Activated T-cell treated with anti-CD3 and anti-CD28 coated beads for 4 hours (primary cell): ENCODE measurements at places on chromosomes 6 and 20.

GRCh38 chr6:33276864-33277662 is at the start of gene B3GALT4:
Gene B3GALT4, plus strand, starts transcription at chr6:33277123. Its CDS starts 297 bp downstream, at chr6:33277420.
- peak; percentile 49 for DNase-seq

- no peak for DNase-seq
Measured at GRCh38 chr6:141482796-141483597, 649.7 kb upstream of the GJE1 start.

GRCh38 chr20:56458206-56458821 is 10.1 kb upstream of the RTF2 start:
- no peak for DNase-seq

DNA sequence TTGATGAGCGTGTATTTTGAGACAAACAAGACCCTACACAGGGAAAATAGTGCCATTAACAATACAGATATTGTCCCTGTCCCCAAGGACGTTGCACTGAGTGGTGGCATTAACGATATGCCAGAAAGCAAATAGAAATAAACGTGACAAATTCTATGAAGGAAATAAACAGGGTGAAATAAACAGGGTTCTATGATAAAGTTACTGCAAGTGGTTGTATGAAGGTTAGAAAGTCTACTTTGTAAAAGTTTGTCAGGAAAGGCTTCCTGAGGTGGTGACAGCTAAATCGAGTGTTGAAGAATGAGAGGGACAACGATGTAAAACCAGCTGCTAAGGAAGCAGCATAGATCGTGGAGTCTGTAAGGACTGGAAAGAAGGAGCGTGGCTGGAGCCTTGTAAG is 380.2 kb downstream of the LAMA2 start:
- DNase-seq = no peak

DNA sequence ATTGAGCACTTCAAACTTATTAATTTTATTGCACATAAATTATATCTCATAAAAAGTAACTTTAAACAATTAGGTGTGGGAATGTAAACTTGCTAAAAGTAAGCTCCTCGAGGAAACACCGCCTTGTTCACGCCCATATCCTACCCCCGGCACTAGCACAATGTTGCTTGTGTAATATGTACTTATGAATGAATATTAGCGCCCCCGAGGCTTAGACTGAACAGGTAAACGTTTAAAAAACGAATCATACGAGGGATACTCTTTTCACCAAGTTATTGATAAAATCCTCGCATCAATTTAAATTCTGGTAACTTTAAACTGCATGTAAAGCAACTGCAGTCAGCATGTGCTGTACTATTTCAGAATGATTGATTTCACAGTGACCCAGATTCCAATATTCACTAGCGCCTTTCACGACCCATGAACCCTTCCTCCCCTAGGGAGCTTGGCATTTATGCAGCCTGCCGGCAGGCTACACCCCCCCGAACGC is 637 bp downstream of the TFB1M start:
- no peak for DNase-seq

DNA sequence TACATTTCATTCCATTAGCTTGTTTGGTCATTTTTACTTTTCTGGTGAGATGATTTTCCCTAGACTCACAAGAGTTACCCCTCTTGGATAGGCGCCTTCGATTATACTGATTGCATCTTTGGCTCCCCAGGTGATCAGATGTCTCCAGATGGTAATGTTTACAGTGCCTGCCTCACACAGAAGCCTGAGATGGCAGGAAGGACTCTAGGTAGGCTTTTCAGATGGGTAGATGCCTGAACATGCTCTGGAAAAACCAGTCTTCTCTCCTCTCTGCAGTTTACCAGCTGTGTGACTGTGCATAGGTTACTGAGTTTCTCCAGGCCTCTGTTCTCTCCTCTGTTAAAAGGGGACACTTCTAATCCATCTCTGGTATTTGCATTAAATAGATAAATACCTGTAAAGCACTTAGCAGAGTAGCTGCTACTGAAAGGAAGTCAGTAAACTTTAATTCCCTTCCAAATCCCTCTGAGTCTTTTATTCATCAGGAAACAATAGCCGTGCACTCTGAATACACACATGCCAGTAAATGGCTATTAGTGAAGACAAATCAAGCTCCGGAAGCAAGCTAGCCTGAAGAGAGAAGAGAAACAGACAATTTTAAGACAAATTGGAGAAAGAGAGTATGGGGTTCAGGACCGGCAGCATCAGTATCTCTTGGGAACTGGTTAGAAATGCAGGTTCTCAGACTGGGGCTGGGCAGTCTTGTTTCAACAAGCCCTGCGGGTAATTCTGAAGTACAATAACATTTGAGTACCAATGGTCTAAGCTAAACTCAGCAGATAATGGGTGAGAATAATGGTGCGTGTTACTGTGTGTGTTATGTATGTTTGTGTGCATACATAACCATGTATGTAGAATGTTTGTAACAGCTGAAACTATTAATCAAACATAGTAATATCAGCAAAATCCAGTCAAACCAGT is 139.4 kb downstream of the UST start:
- DNase-seq = no peak

DNA sequence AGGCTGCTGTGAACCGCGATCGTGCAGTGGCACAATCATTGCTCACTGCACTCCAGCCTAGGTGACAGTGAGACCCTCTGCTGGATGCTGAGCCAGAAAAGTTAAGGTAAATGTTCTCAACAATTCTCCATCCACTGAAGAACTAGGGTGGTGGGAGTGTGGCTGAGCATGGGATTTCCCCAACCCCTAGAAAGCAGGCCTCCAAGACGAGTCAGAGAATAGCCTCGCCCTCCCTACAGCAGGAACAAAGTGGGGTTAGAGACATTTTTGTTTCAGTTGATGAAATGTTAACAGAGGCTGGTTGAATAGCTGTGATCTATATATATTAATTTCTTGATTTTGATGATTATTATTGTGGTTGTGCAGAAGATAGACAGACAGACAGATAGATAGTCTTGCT is 6.1 kb upstream of the ALDH8A1 start:
- no peak for DNase-seq

GRCh38 chr6:18161431-18161830 is 6.2 kb downstream of the KDM1B start:
- no peak for DNase-seq

GRCh38 chr6:41596096-41596685 is 42.1 kb upstream of the MDFI start:
- no peak for DNase-seq

DNA sequence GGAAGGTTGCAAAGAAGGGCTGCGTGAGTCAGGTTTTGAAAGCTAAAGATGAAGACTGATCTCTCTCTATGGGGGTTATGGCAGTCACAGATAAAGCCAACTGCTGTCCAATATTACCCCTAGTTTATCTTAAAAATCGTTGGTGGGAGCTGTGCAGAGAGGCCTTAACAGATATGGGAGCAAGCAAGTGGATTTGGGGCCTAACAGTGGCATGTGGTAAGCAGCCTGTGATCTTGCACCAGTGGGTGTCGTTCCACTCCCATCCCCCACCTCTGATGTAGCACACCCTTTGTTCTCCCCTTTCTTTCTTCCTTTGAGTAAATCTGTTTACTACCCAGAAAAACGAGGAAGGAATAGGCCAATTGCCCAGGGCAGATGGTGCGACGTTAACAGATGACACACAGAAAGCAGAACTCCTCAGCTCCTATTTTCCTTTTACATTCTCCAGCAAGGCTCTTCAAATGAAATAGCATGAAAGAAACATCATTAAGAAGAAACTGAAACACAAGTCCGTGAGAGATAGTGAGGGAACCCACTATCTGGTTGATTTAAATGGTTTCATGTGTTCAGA is 274.1 kb upstream of the CITED2 start:
- no peak for DNase-seq

DNA sequence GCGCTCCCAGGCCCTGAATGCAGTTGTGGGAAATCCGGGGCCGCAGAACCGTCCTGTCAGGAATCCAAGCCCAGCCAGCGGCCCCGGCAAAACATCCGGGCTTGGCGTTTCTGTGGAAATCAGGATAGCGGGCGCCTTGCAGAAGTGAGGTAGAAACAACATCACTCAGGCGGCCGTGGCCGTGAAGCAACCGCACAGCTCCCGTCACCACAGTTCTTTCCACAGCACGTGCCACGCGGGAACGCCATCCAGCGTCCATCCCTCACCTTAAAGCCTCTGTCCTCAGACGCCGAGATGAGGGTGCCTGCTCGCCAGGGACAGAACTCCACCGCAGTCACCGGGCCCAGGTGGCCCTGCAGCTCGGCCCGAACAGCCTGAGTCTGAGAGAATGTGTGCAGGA is 34.1 kb downstream of the WDR27 start:
- no peak for DNase-seq

GRCh38 chr6:36110050-36110449 is 20.3 kb upstream of the MAPK13 start:
- DNase-seq = no peak

DNA sequence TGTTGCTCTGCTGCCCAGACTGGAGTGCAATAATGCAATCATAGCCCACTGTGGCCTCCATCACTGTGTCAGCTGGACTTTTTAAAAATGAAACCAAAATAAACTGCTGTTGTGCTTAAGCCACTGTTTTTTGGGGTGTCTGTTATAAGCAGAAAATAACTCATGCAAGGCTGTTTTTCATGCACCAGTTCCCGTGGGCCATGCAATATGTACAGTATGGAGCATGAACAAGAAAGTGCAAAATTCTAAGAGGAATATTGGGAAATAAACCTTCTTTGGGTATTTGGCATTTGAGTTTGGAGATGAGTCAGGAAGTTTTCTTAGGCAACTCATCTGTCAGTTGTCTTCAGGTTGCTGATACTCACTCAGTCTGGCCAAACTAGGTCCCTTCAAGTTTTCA is 14.9 kb upstream of the ZFAND3 start:
- DNase-seq = no peak

GRCh38 chr6:153942361-153942760 is 96.7 kb upstream of the OPRM1 start:
- DNase-seq = no peak

- no peak for DNase-seq
Measured at GRCh38 chr6:43669050-43669921, 18.3 kb downstream of the MRPS18A start.

DNA sequence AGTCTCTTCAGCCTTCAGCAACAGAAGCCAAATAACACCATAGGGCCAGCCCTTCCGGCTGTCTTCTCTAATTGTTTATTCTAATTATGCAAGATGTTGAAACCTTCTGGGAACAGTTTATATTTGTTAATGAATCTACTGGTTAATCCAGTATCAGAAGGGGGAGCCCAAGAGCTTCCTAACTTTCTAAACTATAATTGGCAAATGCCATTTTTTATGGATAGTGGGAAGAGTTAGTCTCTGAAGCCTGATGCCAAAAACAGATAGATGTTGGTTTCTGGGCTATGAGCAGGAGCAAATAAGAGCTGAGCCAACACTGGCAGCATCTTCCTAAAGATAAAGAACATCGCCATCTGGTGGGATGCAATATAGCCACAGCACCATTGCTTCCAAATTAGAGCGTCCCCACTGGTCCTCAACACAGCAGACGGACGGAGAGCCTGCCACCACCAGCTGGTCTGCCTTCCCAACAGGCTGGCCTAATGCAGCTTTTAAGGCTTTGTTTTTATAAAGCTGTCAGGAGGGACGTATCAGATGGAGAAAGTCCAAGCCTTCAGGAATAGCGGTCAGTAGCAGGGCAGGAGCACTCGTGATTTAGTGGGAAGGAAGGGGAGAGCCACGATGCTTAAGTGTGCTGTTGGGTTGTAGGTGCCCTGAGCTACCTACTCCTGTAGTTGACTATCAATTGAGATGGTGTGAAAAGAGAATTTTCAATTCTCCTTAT is 118.8 kb downstream of the RALGAPA2 start:
- DNase-seq = no peak

DNA sequence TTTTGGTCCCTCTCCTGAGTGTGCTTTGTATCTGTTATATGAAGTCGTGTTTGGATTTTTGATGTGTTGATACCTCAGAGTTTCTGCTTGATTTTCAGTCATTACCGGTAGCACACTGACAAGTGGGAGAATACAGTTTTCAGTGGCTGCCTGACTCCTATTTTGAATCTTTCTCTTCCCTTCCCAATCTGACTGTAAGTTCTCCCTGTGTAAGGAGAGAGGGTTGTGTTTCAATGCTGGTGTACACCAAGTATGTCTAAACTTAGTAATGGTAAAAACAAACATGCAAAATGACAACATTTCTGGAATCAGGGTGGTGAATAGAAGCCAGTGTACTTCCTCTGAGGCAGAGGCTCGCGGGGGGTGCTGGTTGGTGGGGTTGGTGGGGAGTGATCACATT is 103.4 kb downstream of the HIVEP1 start:
- DNase-seq = no peak

- DNase-seq = no peak
Measured at GRCh38 chr6:147802459-147802858, 294.0 kb downstream of the SAMD5 start.

GRCh38 chr6:50112981-50113857 is 63.5 kb upstream of the DEFB112 start:
- DNase-seq = no peak

DNA sequence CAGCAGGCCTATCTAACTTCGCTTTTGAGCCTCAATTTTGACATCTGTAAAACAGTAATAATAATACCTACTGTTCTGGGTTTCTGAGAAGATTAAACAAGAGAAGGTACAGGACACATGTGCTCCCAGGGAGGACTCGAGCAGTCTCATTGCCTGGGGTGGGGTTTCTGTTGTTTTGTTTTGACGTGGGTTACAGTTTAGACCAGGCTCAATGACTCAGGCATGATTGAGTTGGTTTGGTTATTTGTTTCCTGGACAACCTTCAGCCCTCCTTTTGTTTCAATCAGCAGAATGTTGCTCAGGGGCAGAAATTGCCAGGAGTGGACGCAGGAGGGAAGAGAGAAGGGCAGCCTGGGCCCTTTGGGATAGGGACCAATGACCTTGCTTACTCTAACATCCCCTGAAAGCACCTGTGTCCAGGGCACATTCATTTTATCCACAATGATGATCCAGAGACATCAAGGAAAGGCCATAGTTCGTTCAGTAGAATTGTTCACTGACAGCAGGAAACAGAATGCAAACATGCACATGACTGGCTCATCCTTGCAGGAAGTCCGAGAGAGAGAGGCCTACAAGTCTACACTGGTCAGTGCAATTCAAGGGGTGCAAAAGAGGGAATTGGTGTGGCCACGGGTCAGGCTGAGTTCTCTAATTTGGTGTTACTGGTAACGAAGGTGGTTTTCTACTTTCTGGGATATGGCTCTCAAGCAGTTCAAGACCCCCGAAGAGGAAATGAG is 74.5 kb upstream of the MRPS10 start:
- no peak for DNase-seq

GRCh38 chr20:10323729-10324128 is 105.1 kb downstream of the SNAP25 start:
- DNase-seq = no peak

DNA sequence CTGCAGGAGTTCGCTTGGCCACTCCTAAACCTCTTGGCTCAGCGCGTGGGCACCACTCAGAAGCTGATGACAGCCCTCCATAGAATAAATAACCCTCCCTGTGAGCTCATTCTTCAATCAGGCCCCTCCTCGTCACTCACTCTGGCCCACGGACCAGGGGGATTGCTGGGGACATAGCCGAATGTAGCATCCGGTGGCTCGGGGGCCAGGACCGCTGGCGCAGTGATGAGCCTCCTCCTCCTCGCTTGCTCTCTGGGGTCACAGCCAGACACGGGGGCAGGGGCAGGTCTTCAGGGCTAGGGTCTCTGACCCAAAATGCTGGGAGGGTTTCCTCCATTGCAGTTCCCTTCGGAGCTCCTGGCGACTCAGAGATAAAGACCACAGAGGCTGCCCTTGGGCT is 79.9 kb downstream of the TFAP2C start:
- no peak for DNase-seq
